ENCODE measurements at places on chromosomes 2 and 18. TPM values are rescaled to one million over a fixed set of nuclear protein-coding genes. Genes with fewer than 3 reads are reported as not detected.

- DNase-seq = no peak
Measured at GRCh38 chr2:233989221-233989858, 61.2 kb upstream of the SPP2 start.

The MAL gene
- not detected for total RNA-seq

GRCh38 chr2:186884587-186884986 is 35.6 kb upstream of the ZSWIM2 start:
- no peak for DNase-seq

GRCh38 chr2:15031745-15032240 is 399.3 kb downstream of the LRATD1 start:
- no peak for DNase-seq

DNA sequence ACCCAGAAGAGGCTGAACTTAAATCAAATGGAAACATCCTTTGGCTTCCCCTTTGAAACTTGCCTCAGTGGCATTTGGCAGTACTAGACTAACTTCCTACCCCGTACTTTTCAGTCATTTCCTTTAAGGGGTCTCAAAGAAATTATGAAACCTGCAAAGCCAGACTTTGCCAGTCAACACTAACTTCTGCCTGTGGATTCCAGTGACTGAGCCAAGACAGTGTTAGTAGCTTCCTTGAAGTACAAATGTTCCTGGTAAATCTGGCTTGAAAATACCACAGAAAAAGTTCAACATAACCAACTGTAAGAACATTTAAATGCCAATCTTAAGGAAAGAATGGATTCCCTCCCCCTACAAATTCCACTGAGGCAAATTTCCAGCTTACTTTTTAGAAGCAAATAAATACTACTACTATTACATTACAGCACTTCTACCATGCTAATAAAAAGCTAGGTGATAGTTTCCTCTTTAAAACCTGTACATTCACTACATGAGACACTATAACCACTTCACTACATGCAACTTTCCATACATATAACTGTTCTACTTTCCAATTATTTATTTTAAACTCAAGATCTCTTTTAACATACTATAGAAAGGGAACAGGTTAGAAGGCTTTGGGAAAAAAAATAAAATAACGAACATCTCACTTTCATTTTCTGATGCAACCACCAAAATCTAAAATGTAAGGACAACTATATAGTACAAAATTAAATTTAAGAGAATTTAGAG is 2.4 kb downstream of the PELI1 start:
- DNase-seq = peak; percentile 77

All from osteoblast (primary cell).